Activated CD4-positive, alpha-beta T cell treated with anti-CD3 and anti-CD28 coated beads, Interleukin-2, amount 10 ng/mL, durations not matched to agents 7 days and 5 days (primary cell): ENCODE measurements at places on chromosomes 16 and 17. TPM values are rescaled to one million over a fixed set of nuclear protein-coding genes. Genes with fewer than 3 reads are reported as not detected.

The SLC2A4 gene
- total RNA-seq = not detected

The OR3A3 gene
- total RNA-seq = not detected

The HS3ST3A1 gene
- 1.0 TPM for total RNA-seq

The SRRM2 gene
- total RNA-seq = 512 TPM

The NEUROD2 gene
- not detected for total RNA-seq

The CD300E gene
- total RNA-seq = not detected

The CES5A gene
- total RNA-seq = not detected

The CDRT15L2 gene
- total RNA-seq = not detected

DNA sequence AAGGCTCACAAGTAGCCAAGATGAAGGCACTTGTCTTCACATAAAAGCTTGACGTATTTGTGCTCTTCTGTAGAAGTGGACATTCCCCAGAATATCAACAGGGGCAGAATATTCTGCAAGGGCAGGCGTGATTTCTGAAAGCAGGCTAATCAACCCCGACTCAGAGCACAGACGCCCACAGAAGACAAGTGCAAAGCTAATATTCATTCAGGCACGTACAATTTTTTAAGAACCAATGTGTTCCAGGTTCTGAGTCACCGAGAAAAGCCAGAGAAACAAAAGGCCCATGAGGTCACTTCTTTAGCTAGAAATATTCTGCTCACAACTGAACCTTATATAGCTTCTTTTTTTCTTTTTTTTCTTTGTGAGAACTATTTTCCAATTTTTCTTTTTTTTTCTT lies 121.6 kb downstream of the DNAH9 start:
- H3K27ac ChIP-seq = no peak overlapping the region
- no peaks in the 10 kb centered on the region for H3K36me3 ChIP-seq
- no peak overlapping the region for H3K4me3 ChIP-seq

- peak overlapping the region; percentile 90 for H3K27ac ChIP-seq
- H3K27me3 ChIP-seq = no peaks in the 10 kb centered on the region
- peak; percentile 69 for DNase-seq
- H3K36me3 ChIP-seq = peaks cover 33% of the 10 kb centered on the region
Observed at GRCh38 chr17:78665952-78666920, 89.0 kb upstream of the DNAH17 start.

DNA sequence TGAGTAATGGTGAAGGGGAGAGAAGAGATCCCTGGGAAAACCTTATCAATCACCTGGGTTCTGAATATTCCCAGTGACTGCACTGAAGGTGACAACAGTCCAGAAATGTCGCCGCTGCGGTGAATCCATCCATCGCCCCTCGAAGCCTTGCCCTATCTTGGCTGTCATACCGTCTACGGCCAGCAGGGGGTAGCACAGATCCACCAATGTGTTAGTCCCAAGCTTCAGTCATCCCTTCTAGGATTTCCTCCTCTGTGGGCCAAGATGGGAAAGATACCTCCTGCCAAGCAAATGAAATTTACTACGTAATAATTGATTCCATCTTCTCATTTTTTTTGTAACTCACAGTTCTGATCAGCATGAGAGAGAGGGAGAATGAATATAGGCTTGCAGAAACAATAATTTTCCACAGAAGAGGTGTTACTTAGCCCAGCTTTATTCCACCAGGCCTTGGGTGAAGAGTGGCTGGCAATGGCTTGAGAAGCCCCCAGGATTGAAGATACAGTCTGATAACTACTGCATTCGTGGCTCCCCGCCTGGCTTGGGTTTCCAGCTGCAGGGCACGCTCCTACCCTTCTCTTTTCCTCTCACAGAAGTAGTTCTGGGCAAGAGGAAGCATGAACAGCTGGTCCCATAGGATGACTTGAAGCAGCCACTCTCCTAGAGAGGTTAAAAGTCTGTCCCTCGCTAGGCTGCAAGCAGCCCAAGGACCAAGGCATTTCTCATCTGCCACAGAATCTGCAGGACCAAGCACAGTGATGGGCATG lies 2.6 kb upstream of the FMNL1 start:
- peak; percentile 88 for DNase-seq
- H3K27me3 ChIP-seq = no peaks in the 10 kb centered on the region
- peak overlapping the region; percentile 82 for H3K27ac ChIP-seq
- H3K4me1 ChIP-seq = peaks cover 38% of the 10 kb centered on the region
- peaks cover 57% of the 10 kb centered on the region for H3K36me3 ChIP-seq

GRCh38 chr16:81448154-81449131 lies 3.8 kb downstream of the CMIP start:
- H3K27me3 ChIP-seq = peaks cover 3% of the 10 kb centered on the region
- peak overlapping the region; percentile 17 for H3K27ac ChIP-seq
- DNase-seq = no peak

DNA sequence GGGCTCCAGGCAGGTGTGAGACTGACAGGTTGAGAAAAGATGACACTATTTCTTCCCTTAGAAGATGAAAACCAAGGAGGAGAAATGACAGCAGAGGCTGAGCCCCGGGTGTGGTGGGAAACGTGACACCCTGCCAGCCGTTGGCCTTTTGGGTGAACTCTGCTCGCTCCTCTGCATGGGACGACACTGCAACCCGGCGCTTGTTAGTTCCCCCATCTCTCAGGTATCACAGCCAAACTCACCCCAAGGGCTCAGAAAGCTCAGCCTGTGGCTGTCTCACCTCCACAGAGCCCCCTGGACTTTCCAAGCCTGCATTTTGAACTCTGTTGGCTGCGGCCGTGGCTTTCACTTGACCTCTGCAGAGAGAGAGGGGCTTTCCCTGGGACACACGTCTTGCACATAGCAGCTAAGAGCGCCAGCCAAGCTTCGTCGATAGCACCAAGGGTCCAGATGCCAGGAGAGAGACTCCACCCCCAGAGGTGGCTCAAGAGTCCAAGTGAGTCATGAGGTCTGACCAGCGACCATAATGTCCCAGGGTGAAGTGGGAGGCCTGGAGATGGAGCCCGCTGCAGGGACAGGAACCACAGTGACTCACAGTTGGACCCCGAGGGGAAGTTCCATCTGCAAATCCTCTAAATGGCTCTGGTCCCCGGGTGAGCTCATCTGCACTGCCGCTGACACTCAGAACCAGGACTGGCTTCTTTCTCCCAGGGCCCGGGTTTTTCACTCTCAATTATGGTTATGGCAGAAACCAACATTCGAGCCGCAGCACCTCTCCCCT lies 301.9 kb downstream of the SOX9 start:
- no peak overlapping the region for H3K27ac ChIP-seq
- no peaks in the 10 kb centered on the region for H3K36me3 ChIP-seq
- peaks cover 2% of the 10 kb centered on the region for H3K27me3 ChIP-seq
- no peak for DNase-seq
- H3K4me3 ChIP-seq = no peak overlapping the region

DNA sequence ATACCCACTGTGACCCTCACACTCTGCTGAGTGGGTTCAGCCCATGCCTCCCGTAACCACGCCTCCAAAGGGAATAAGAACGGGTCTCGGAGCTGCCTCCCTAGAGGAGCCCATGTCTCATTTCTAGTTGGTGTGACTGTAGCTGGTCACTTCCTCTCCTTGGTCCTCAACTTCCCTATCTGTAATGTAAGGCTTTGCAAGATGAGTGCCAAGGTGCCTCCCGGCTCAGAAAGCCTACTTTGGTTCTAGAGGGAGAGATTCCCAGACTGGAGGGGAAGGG lies 20.8 kb downstream of the C16orf74 start:
- H3K36me3 ChIP-seq = no peaks in the 10 kb centered on the region
- no peak for DNase-seq
- H3K27ac ChIP-seq = no peak overlapping the region
- no peak overlapping the region for H3K4me3 ChIP-seq

- H3K27me3 ChIP-seq = no peaks in the 10 kb centered on the region
- peaks cover 46% of the 10 kb centered on the region for H3K4me1 ChIP-seq
- no peak for DNase-seq
- H3K27ac ChIP-seq = peak overlapping the region; percentile 97
- H3K4me3 ChIP-seq = peak overlapping the region; percentile 82
- H3K36me3 ChIP-seq = peaks cover 30% of the 10 kb centered on the region
Observed at GRCh38 chr16:3122926-3123570, 10.7 kb downstream of the ZNF205 start.

DNA sequence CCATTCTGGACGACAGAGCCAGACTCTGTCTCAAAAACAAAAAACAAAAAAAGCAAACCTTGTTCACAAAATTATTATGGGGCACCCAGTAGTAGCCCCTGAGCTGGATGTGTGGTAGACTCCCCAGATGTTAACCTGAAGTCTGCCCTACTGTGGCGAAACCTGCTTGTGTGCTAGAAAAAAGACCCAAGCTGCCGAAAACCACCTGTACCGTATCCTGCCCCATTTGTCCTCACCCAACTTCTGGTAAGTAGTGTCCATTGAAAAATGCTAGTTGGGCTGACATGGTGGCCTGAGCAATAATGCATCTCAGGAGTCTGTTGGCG lies 9.1 kb downstream of the RMI2 start:
- no peaks in the 10 kb centered on the region for H3K27me3 ChIP-seq
- no peak for DNase-seq
- peak overlapping the region; percentile 95 for H3K27ac ChIP-seq
- peaks cover 56% of the 10 kb centered on the region for H3K36me3 ChIP-seq
- peaks cover 91% of the 10 kb centered on the region for H3K4me1 ChIP-seq

GRCh38 chr16:50570808-50571598 lies 22.8 kb downstream of the NKD1 start:
- H3K27me3 ChIP-seq = no peaks in the 10 kb centered on the region
- no peak overlapping the region for H3K27ac ChIP-seq
- H3K4me1 ChIP-seq = no peaks in the 10 kb centered on the region

DNA sequence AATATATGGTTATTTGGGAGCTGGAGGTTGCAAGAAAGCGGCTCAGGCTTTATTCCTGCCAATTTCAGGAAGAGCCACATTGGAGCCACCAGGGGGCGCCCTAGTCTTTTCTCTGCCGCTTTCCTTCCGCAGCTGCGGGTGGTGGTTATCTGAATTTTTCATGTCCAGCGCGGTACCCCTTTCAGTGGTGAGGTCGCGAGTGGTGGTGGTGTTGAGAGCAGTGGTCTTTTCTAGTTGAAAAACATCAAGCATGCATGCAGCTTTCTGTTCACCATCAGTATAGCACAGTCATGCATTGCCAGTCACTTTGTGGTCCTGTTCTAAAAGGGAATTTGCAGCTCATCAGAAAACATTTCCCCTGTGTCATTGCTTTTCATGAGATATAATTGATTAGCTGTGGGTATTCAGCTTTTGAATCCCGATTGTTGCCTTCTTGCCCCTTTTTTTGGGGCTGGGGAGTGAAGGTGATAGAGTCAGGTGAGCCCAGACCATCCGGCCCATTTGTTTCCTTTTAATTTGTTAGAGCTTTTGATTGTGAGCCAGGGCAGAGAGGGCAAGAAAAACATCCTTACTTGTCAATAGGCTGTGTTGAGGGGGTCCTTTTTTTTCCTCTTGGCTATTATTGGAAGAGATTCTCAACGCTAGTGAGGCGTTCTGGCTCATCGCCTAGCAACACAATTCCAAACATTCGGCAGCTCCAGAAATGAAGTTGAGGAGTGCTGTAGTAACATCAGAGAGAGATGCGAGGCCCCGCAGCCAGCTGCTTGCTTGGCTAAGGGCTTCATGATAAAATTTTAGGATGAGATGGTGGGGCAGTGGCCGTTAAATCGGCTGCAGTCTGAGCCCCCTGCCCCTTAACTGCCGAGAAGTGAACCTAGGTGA lies 119.0 kb downstream of the SNX29 start:
- H3K27ac ChIP-seq = no peak overlapping the region
- H3K36me3 ChIP-seq = no peaks in the 10 kb centered on the region
- peak overlapping the region; percentile 6 for H3K4me3 ChIP-seq
- H3K27me3 ChIP-seq = no peaks in the 10 kb centered on the region
- DNase-seq = peak; percentile 70

DNA sequence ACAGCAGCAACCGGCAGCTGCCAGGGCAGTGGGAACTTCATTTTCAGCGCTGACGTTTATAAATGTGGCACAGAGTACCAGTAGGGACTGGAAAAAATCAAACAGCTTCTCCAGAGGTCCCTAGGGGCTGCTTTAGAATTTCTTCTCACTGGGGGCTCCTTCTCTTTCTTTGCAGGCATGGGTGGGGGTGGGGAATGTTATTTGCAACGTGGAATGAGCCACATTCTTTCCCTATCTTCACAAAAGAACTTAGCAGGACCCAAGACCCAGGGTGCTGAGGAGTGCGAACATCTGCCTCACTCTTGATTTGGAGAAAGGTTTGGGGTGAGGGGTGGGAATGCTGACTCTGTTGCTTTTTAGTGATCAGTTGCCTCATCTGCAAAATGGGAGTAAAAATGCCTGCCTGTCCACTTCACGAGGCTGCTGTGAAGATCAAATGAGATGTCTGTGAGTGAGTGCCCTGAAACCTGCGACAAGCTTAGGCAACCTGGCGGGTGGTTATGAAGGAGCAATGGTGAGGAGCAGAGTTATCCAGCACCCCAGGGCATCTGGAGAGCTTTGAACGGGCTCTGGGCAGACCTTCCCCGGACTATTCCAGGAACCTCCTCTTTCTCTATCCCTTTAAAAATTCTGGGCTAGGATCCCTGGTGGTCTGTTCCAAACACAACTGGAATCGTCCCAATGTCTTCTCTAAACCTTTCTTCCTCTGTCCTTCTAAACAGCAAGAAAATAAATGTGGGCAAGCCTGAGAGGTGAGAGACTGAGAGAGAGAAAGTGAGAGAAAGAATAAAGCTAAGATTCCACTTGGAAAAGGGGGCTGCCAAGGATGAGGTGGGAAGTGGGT lies 10.7 kb upstream of the PIPOX start:
- H3K4me3 ChIP-seq = no peak overlapping the region
- DNase-seq = no peak
- H3K4me1 ChIP-seq = no peaks in the 10 kb centered on the region
- H3K27me3 ChIP-seq = peaks cover 45% of the 10 kb centered on the region

DNA sequence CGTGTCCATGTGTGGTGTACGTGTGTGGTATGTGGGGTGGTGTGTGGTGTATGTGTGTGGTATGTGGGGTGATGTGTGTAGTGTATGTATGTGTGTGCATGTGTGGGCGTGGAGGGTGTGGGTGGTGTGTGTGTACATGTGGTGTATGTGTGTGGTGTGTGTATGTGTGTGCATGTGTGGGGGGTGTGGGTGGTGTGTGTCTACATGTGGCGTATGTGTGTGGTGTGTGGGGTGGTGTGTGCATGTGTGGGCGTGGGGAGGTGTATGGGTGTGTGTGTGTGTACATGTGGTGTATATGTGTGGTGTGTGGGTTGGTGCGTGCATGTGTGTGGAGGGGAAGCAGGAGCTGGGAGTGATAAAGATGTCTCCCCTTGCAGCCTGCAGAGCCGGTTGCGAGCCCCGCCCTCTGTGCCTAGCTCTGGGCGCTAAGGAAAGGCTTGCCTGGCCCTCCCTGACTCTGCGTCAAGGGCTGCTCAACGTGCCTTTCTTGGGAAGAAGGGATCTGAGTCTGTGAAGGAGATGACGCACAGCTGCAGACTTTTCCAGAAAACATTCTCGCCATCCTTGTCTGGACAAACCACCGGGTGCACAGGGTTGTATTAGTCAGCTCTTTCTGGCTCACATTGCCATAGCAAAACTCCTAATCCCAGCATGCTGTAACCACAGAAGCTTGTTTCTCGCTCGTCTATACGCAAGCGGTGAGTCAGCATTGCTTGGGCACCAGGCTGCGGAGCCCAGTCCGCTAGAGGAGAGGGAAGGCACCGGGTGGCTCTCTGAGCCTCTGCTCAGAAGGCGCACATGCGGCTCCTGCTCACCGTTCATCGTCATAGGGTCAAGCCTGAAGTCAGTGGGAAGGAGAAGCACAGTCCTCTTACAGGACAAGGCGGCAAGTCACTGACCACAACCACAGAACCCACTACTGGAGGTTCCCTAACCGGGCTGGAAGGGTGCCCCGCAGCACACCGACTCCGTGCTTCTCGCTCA lies 2.0 kb upstream of the CD300H start:
- H3K27ac ChIP-seq = no peak overlapping the region
- peaks cover 10% of the 10 kb centered on the region for H3K4me1 ChIP-seq
- peaks cover 18% of the 10 kb centered on the region for H3K27me3 ChIP-seq
- H3K4me3 ChIP-seq = no peak overlapping the region
